ENCODE measurements at places on chromosomes 3 and 15.

DNA sequence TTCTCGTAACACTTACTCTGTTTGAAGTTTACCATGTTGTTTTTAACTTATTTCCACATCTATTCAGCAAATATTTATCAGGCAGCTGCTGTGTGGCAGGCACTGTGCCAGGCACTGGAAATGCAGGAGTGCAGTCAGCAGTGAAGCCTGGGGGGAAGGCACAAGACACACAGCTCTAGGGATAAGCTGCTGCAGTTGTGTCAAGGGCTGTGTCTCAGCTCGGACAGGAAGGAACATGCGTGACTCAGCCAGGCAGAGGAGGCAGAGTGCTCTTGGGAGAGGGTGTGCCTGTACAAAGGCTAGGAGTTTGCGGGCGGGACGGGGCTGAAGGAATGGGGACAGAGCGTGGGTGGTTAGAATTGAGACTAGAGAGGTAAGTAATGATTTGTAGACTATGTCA is 24.7 kb downstream of the LYSMD4 start:
- no peak for DNase-seq

DNA sequence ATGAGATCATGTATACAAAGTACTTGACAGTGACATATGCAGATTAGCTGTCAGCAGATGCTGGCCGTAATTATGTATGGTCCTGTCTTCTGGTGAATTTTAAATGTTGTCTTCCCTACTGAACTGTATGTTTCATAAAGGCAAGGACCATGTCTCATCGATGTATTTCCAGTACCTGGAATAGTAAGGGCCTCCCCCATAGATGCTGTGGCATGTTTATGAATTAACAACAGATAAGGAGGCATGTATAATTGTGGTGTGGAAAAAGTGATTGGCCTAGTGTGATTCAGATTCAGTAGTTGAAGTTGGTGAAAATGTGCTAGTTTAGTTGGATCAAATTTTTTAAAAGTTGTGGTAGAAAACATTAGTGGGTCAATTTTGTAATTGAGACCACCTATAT is 202.7 kb upstream of the SLC2A2 start:
- DNase-seq, result peak; percentile 40

GRCh38 chr3:153142961-153143360 is 19.1 kb upstream of the RAP2B start:
- DNase-seq, result no peak

- peak; percentile 92 for DNase-seq
These were observed at the start of gene SQOR for GRCh38 chr15:45634432-45635190. SQOR (plus strand) TSS chr15:45635029; CDS start chr15:45658924, 23,895 bp downstream.

- DNase-seq, result no peak
These were observed 121.4 kb upstream of the PHLDB2 start for GRCh38 chr3:111737706-111738086.

DNA sequence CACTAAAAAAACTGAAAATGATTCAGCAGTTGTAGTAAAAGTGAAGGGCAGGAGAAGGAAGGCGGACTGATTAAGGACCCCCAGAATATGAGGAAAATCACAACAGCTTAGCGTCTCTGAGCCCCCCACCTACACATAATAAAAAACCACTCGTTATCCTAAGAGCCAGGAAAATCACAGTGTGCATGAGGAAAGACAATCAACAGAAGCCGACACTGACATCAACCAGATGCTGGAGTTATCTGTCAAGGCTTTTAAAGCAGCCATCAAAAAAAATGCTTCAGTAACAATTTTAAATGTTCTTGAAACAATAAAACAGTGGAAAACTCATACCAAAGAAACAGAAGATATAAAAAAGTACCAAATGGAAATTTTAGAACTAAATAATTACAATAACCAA is 9.7 kb upstream of the CXCR6 start:
- DNase-seq, result no peak

DNA sequence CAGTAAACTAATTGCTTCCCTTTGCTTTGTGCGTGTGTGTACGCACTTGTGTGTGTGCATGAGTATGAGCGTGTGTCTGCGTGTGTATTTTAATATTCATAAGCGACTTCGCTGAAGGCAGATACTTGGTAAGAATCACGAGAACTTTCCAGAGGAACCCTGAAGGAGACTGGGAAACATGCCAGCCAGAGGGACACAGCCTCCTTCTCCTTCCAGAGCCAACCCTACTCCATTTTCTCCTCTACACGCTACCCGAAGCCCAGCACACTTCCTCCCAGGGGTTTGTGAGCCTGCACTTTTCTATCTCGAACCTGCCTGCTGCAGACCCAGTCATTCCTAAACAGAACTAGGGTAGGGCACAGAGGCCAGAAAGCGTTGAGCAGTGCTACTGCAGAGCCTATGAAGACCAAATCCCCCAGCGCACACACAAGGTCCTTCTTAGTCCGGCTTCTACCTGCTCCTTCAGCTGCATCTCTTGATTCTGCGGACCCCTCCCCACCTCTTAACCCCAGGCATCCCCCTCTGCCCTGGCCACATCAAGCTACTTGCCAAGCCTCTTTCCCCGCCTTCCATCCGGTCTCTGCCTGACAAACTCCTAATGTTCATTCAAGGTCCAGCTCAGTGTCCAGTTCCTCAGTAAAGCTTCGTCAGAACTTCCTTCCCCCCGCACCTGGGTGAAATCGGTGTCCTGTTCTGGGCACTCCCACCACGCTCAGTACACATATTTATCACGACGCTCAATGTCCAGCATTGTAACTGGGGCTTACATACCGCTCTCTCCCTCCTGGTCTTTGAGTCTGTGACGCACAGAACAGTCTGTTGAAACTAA is 191.8 kb downstream of the FAM43A start:
- no peak for DNase-seq

DNA sequence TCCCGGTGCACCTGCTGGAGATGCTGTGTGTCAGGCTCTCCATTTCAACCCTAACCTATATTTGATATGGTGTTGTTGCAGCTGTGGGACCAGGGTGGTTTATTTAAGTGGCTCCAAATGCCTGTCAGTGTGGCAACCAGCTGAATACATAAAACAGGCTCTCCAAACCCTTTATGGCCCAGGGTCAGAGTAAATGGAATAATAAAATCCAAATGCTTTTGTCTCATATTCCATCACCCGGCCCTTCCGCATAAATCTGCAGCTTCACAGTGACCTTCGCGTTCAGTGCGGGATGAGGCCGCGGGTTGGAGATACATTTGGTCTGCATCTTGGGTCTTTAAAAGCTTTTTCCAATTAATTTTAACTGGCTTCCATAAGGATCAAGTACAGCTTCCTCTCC is 382.1 kb upstream of the NR2F2 start:
- DNase-seq, result no peak

DNA sequence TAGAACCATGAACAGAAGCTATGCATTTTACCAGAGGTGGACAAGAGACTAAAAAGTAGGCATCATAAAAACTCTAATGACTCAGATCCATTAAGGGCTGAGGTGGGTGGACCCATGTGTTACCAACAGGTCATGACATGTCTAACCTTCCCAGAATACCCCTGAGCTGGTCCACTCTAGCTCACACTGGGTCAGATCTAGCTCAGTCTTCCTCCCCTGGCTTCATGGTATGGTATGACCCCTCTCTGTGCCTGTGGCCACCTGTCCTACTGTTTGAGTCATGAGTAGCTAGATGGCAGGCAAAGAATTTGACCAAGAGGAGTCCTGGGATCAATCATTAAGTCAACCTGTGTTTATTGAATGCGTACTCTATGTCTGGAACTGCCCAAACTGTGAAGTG is 340.4 kb downstream of the EPHB1 start:
- DNase-seq, result no peak

DNA sequence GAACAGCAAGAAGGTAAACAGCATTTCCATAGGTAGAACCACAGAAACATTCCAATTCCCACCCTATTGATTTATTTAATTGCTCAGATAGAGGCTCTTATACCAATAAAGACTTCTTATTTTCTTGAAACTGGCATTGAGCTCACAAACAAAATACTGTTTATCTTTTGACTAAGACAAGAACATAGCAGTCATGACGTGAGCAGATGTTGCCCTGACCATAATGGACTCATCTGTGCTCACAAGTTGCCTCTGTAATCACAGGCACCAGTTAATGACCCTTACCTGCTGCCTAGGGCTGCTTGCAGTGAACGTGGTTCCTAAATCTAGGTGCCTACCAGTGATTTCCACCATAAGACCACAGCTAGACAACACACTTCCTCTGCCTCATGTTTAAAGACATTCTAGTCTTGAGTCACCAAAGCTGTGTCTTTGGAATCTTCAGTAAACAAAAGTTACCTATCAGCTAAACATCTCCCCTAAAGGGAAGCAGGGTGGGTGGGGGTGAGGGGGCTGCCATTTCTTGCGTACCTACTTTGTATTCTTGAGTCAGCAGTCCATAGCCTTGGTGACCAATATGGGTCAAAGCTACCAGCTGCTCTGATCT is 2.1 kb downstream of the FYCO1 start:
- DNase-seq, result peak; percentile 81

GRCh38 chr3:76387000-76387399 is 601.7 kb upstream of the ZNF717 start:
- no peak for DNase-seq

- DNase-seq, result no peak
These were observed 44.1 kb downstream of the UMPS start for GRCh38 chr3:124774327-124774718.

- peak; percentile 77 for DNase-seq
These were observed 33.9 kb downstream of the PFN2 start for GRCh38 chr3:149936812-149937230.

GRCh38 chr15:57676585-57676984 is 29.9 kb upstream of the POLR2M start:
- peak; percentile 15 for DNase-seq
